ENCODE measurements at places on chromosomes 12 and 14. TPM values are rescaled to one million over a fixed set of nuclear protein-coding genes. Genes with fewer than 3 reads are reported as not detected.

CLEC2D gene
- 7.3 TPM for total RNA-seq

DNA sequence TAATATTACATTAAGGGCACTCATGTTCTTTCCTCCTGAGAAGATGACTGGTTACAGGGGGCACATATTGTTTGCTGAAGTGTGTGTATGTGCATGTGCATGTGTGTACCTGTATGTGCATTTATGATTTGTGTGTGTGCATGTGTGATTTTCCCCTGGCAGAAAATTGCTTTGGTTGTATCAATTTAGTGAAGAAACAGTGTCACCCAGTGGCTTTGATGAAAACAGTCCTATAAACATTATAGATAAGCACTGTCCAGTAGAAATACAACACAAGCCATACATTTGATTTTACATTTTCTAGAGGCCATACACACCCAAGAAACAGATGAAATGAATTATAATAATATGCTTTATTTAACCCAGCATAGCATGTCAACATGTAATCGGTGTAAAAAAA, 8.6 kb downstream of the PDE3A start:
- DNase-seq: no peak

GRCh38 chr12:128727999-128728398, 95.8 kb downstream of the SLC15A4 start:
- no peak for DNase-seq

TAS2R7 gene
- not detected for total RNA-seq

GRCh38 chr14:90846511-90846910, 30.3 kb upstream of the TTC7B start:
- DNase-seq: no peak

TEX52 gene
- total RNA-seq: not detected

DNA sequence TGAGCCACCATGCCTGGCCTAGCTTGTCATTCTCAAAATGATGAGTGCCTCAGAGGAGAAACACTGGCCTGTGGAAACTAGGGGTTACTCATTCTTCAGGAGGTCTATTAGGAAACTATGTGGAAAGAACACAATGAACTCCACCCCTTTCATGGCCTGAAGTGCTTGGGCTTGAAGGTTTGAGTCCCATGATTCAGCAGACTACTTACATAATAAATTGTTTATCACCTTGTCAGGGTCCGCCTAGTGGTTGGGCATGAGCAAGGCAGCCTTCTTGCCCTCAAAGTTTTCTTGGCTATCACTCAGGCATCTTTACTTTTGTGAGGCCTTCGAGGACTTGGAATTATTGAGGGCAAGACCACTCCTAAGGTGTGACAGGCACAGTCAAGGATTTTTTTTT, 251.2 kb downstream of the ACSS3 start:
- no peak for DNase-seq

Data from left colon (tissue), 2 donors.